ENCODE measurements at places on chromosomes 4 and X.

DNA sequence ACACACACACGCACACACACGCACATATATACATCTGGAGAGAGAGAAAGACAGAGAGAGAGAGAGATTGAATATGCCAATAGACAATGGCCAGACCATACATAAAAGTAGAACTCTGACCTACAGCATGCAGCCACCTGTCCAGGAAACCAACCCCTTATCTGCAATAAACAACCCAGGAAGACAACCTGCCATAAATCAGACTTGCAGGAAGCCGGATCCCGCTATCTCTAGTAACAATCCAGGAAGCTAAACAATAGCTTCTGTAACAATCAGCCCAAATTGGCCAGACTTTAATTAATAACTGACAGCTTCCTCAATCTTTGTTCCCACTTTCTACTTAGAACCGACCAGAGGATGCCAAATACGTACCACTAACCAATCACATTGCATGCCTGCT is 173.2 kb downstream of the LDB2 start:
- DNase-seq, result no peak

GRCh38 chrX:74248889-74249288 is 55.1 kb upstream of the ZCCHC13 start:
- no peak for DNase-seq

GRCh38 chr4:5385741-5386311 is 322.5 kb downstream of the EVC2 start:
- DNase-seq, result no peak

GRCh38 chr4:11813951-11814446 is 385.3 kb upstream of the HS3ST1 start:
- DNase-seq, result no peak

GRCh38 chr4:185004562-185005218 is 13.6 kb upstream of the HELT start:
- no peak for DNase-seq

GRCh38 chr4:7364979-7365378 is 69.8 kb downstream of the PSAPL1 start:
- no peak for DNase-seq

- DNase-seq, result no peak
Observed at GRCh38 chr4:95153182-95153581, 395.4 kb downstream of the BMPR1B start.

- no peak for DNase-seq
Observed at GRCh38 chr4:66572949-66573348, 902.7 kb upstream of the EPHA5 start.

- DNase-seq, result no peak
Observed at GRCh38 chr4:81455897-81456296, 15.8 kb downstream of the RASGEF1B start.

- no peak for DNase-seq
Observed at GRCh38 chrX:37873220-37873619, 25.8 kb upstream of the DYNLT3 start.

- DNase-seq, result no peak
Observed at GRCh38 chr4:152983221-152983620, 47.1 kb downstream of the FHDC1 start.

DNA sequence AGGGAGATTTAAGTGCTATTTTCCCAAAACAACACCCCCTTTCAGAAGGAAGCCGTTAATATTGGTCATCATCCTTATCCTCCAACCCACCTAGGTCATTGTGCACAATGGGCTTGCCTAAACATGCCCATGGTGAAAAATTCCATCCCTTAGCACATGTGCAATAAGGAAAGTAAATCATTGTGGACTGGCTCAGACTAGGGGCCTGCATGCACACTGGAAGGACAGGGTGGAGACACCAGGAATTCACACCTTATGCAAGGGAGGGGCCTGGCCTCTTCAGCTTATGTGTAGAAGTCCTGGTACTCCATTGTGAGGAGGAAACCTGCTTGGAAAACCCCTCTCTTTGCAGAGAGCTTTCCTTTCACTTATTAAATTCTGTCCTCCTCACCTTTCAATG is 311.4 kb upstream of the NDST4 start:
- no peak for DNase-seq

- no peak for DNase-seq
Observed at GRCh38 chrX:120310861-120311726, at the start of gene TMEM255A. Gene TMEM255A, minus strand, starts transcription at chrX:120311461. Its CDS starts 152 bp downstream, at chrX:120311309.

GRCh38 chr4:24781999-24782745 is 13.2 kb upstream of the SOD3 start:
- no peak for DNase-seq

- DNase-seq, result no peak
Observed at GRCh38 chrX:50432829-50433289, 37.8 kb downstream of the DGKK start.

DNA sequence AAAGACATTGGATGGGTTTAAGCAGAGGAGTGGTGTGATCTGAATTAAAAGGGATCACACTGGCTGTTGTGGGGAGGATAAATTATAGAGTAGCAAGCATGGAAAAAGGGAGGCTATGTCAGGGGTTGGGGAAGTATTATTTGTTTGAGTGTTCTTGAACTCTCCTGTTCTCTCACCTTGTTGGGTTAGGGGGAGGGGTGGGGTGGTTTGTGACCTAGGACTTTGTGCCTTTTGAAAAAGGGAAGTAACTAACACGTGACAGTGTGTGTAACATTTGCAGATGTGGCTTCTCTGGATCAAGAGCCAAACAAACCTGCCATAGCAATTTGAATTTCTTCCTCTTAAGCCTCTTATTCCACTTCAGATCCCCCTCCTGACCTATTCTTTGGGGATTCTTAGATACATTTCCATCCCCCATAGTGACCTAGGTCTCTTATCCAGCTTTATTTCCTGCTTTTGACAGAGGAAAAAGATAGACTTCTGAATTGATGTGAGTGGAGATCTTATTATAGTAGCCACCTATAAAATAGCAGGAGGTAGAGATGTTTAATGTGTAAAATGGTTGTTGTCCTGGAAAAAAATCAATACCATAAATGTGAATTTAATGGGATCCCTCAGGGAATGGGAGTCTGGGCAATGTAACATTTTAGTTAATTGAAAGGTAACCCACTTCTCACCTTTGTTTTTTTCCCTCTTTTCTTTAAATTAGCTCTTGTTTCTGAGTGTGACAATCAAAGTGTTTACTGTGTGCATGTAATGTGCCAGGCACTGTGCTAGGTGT is 120.4 kb downstream of the CT47B1 start:
- no peak for DNase-seq

DNA sequence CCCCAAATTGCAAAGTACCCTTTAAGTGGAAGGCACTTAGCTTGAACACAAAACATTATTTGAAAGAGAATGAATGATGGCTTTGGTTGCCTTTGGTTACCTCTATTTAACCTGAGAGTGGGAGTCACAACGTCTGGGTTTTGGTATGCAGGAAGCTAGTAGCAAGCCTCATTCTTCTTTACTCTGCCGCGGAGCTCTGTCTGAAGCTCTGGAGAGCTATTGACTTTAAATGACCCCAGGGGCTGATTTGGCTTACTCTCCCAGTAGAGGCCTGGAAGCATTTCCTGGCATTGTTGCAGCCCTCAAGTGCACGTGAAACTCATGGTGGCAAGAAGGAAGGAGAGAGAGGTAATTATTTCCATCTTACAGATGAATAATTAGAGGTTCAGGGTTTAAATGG is 81.8 kb upstream of the MAGEA4 start:
- no peak for DNase-seq

DNA sequence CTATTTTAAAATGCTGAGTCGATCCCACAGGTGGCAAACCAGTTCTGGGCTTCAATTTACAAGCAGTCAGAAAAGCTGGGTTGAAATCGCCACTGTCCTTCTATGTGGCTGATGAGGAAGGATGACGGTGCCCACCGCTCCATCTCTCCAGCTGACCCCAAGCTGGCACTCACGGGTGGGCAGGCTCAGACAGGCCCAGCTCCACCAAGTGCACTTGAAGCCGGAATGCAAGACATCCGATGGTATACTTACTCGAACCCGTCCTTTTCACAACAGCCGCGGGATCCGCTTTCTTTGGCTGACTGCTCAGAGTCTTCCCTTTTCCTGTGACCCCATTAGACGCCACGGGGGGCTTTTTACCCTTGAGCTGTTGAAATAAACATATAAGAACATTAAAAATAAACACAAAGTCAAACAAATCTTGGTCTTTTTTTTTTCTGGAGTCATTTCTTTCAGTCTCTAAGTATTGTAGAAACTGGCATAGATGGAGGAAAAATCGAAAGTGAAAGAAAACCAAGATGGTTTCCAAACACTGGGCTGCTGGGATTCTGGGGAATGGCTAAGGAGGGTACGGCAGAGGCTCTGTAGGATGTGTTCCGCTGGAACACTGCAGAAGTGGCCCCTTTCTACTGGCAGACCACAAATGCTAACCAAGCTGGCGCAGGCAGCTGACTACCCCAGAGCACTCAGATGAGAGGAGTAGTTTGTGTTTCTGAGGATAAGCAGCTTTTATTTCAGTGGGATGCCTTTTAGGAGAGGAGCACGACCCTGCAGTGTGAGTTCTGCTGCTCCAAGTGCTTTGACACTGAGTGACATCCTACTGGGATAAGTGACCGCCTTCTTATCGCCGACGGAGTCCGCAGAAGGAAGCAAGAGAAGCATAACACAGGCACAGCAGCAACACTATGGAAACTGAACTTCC is 160.9 kb downstream of the AFAP1 start:
- DNase-seq, result no peak

GRCh38 chr4:8540991-8541390 is 39.2 kb upstream of the GPR78 start:
- no peak for DNase-seq

DNA sequence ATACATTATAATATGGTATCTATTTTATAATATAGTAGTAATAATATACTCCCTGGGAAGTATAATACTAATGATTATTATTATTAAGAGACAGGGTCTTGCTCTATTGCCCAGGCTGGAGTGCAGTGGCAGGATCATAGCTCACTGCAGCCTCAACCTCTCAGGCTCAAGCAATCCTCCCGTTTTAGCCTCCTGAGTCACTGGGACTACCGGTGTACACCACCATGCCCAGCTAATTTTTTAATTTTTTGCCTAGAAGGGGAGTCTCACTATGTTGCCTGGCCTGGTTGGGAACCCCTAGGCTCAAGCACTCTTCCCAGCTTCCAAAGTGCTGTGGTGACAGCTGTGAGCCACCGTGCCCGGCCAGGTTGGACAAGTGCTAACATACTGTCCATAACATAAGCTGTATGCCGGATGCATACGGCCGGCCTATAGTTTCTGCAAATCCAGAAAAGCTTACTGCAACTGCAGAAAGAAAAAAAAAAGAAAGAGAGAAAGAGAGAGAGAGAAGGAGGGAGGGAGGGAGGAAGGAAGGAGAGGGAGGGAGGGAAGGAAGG is 94.2 kb upstream of the PPP2R3B start:
- DNase-seq, result no peak

DNA sequence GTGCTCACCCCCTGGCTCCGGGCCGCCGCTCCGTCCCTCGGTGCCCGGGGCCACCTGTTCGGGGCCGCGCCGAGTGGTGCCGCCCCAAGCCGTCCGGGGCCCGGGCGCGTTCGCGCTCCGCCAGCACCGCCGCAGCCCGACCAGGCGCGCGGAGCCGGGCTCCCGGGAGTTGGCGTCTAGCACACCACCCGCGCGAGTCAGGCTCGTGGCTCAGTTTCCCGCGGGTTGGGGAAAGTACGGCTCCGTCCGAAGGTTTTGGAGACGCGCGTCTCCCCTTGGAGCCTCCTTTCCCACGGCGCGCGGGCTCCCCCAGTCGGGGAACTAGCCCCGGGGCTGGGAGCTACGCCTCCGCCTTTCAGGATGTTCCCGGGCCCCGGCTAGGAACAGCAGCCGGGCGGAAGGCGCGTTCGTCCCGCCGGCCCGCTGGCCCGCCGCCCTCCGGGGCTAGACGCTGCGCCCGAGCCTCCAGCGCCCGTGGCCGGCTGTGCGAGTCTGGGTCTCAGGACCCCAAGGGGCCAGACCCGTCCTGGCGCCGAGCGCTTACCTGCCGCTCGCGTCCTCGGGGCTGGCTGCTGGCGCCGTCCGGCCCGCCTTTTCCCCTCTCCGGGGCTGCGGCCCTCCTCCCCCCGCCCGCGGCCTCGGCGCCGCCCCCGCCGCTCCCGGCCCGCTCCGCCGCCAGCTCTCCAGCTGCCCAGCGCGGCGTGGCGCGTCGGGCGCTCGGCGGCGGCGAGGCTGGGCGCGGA is at the start of gene ADGRG2:
Gene ADGRG2, minus strand, starts transcription at position 571 of the 743 bp plus-strand sequence. CDS start 53,634 bp downstream, outside the sequence.
- DNase-seq, result no peak

GRCh38 chr4:174312993-174313392 is 29.3 kb downstream of the CEP44 start:
- no peak for DNase-seq

DNA sequence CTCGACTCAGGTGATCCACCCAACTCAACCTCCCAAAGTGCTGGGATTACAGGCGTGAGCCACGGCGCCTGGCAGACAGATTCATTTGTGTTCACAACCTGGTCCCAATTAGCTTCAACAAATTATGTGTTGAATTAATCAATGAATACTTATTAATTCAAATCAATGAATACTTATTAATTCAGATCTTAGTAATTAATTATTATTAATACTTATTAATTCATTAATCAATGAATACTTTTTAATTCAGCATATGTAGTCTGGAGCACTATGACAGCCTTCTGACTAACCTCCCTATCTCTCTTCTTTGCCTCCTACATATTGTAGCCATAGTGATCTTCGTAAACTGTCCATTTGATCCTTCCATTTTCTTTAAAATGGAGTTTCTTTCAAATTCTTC is 56.7 kb upstream of the RBPJ start:
- DNase-seq, result no peak

GRCh38 chr4:153205757-153206156 is 1.5 kb downstream of the TRIM2 start:
- peak; percentile 18 for DNase-seq

DNA sequence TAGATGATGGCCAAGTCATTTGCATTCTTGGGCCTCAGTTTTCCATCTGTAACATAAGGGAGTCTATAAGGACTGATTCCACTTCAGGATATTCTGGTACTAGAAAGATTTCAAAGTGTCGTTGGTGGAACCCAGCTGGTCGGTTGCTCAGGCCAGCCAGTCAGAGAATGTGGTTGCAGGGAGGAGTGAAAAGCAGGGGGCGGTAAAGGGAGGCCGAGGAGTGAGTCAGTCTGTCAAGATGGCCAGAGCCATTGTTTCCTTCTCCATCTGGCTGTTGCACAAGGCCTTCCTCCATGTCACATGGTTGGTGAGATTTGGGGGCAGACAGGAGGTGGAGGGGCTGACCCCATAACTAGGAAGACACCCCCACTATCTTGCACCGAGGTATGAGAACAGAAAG is 38.2 kb downstream of the STARD8 start:
- no peak for DNase-seq

GRCh38 chr4:67624939-67625338 is 66.4 kb downstream of the STAP1 start:
- DNase-seq, result no peak

DNA sequence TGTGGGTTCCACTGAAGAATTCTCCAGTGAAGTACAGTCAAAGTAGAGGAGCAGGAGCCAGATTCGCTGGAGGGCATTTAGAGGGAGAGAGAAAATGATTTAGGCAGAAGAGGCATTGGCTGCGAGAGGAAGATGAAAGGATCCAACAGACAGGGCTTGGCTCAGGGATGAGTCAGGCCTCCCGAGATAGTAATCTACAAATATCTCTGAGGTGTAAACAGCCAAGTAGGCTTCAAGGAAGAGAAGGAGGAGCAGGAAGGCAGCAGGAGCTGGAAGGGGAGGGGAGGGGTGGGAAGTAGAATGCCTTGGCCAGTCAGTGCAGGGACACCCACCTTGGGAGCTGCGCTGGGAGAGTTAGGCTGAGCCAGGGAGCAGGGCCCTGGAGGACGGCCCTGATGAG is 55.5 kb downstream of the PJA1 start:
- DNase-seq, result no peak

- DNase-seq, result no peak
Observed at GRCh38 chrX:101605146-101605545, 12.7 kb downstream of the ARMCX6 start.

All from activated CD4-positive, alpha-beta T cell treated with anti-CD3 and anti-CD28 coated beads, Interleukin-2, Interleukin-6, amounts not matched to agents 100 ng/mL and 50 ng/mL, durations not matched to agents 16 hours and 8 hours (primary cell).